ENCODE measurements at places on chromosomes 11 and 22.
A peak's percentile ranks its signal among the peaks of the same experiment; 100 is the strongest.

GRCh38 chr11:73461335-73461840 lies 85.2 kb downstream of the RELT start:
- DNase-seq = no peak

DNA sequence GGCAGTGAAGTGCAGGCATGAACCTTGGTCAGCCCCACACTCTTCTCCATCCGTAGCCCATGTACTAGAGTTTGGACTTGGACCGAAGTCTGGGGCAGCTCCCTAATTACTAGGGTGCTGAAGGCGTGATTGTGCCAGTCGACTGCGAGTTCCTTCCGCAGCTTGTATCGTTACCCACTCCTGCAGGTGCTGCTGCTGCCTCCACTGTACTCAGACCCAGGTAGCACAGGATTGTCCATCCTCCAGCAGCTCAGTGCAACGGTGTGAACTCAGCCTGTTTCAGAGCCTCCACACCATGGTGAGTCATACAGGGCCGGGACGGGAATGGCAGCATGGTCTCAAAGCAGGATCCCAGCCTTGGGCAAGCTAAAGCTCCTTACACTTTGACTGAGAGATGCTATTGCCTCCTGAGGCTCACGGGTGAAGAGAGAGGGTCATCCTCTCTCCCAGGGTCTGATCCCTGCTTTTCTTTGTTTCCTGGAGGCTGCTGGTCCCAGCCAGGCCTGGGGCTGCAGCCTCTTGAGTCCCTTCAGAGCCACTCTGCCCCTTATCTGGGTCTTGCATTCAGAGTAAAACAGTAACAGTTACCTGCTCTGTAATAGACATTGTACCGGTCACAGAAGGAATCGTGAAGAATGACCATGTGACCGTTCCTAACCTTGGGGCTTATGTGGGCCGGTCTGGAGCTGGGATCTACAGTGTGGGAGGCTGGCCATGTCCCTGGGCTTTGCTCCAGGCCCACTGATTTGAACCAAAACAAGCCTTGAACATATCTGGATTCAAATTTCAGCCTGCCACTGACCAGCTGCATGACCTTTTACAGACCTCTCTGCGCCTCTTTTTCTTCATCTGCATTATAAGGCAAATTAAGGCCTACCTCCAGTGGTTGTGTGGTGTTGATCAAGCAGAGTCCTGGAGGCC lies 1.7 kb downstream of the TKFC start:
- no peak for DNase-seq

- no peak for DNase-seq
These were observed 117.8 kb downstream of the FAM76B start for GRCh38 chr11:95671768-95672167.

DNA sequence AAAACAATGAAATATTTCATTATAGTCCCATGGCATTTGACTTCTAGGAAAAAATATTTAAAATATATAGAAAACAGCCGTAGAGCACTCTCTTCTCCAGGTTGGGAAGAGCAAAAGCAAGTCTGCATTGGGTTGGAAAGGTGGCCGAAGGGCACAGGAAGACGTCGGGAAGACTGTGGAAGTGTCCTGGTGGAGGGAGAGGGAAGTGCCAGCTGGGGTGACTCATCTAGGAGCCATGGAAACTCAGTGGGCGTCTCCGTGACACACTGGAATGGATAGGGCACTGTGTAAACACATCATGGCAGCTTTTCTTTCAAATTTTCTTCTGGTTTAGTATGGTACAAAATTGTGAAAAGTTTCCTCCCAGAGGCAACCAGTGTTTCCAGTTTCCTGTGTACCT lies 12.7 kb downstream of the GTPBP1 start:
- DNase-seq = no peak

- no peak for DNase-seq
These were observed 66.4 kb upstream of the WNT7B start for GRCh38 chr22:46043339-46043738.

DNA sequence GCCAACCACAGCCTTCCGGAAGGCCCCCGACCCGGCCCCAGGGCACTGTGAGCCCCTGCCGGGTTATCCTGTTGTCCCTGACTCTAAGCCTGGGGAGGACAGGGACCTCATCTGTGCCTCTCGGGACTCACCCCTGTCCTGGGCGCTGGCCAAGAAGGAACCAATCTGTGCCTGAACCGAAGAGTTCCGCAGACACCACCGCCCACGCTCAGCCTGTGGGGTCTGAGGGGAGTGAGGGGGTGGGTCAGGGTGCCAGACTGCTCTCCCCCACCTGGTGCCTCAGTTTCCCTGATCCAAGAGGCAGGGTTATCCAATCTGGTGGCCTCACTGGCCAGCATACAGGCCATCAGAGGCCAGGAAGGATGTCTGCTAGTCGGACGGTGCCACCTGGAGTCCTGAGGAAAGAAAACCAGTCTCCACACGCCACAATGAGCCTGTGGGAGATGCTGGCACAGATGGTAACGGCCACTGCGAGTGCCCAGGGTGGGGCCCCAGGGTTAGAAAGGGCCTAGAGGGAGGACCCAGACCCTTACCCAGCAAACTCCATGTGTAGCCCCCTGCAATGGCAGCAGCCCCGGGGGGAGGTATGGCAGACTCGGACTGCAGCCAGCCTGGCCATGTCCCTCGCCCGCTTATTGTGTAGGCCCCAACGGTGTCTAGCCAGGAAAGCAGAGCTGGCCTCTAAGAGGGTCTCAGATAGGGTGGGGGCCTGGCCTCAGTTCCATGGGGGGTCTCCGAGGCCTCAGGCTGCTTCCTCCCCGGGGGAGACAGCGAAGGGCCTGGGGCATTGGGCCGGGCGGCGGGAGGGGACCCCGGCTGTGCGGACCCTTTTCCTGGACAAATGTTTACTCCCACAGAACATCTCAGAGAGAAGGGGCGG lies 827 bp upstream of the TNNT3 start:
- DNase-seq = no peak

GRCh38 chr11:122663056-122663740 lies 7.7 kb downstream of the UBASH3B start:
- no peak for DNase-seq

GRCh38 chr22:38353142-38353629 lies 36.0 kb upstream of the CSNK1E start:
- DNase-seq = peak; percentile 57
